Stimulated activated CD4-positive, alpha-beta T cell treated with anti-CD3 and anti-CD28 coated beads, Interleukin-1b, Interleukin-23, amount 100 ng/mL, for 1 hour (primary cell): ENCODE measurements at places on chromosomes 7 and 10.

DNA sequence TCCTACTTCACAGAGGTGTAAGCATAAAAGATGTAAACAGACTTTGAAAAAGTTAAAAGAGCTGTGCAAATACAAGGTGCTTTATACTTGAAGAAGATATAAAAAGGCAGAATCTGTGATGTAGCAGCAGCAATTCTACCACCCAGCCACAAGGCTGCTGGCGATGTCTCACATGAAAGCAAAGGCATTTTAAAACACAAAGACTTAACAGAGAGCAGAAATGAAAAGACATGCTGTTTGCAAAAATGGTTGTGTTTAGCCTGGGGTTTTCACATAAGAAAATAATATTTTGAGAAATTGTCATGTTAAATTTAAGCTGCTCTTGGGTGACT lies 85.5 kb upstream of the ZNF800 start:
- no peak for DNase-seq

DNA sequence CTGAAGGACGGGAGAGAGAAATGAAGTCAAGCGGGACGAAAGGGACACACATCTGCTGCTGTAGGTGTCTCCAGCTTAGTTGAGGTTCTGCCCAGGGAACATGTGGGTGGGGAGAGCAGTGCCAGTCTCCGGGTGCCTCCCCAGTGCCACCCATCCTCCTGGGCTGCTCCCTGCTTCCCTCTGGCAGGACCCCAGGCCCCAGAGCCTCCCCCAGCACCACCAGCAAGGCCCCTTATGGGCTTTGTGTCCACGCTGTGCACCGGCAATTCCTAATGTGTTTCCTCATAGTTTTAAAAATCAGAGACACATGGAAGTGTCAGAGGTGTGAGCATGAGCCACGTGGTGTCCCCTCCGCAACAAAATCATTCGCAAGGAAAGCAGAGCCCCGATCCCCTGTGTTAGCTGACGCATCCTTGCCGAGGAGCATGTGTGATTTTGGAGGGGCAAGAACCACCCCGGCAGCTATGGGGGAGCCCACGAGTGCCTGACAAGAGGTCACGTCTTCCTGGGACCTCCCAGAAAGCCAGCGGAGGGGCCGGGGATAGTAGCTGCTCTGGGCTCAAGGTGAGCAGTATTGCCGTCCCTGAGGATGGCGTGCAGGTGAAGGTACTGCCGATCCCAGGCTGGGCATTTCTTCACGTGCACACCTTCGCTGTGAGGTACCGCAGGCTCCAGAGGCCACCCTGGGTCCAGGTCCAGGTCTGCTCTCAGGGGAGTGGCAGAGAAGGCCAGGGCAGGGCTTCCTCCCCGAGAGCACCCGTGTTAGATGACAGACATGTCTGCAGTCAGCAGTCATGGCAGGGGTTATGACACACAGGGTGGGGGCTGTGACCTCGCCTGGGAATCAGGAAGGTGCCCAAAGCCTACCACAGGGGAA lies 448.2 kb upstream of the FOXK1 start:
- DNase-seq: no peak

GRCh38 chr10:22308390-22308789 lies 7.8 kb upstream of the COMMD3 start:
- no peak for DNase-seq

DNA sequence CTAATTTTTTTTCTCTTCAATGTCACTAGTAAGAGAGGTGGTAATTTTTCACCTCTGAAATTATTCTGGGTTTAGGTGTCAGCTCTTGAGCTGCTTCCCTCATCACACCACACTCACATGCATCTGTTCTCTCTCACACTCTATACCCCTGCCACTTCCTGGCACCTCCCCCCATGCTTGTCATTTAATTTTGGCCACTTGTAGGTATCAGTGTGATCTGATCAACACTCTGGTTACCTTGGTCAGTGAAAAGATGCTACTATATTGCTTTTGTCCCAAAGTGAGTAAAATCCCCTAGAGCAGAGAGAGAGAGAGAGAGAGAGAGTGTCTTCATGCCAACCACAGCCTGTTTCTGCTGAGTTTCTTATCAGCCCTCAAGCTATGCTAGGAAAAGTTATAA lies 42.5 kb downstream of the STK17A start:
- no peak for DNase-seq

DNA sequence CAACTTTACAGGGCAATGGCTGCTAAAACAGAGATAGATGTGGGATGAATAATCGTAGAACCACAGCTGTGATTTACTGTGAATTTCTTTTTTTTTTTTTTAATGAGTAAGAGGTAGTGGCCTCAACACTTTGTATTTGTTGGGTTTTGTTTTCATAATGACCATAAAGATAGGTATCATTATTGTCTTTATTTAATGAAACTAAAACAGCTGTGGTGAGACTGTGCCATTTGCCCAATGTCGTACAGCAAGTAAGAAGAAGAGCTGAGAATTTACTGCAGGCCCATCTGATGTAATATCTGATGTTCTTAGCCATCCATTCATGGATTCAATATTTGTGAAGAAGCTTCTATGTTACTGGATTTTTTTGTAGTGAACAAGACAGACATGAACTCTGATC lies 271.2 kb downstream of the IPMK start:
- no peak for DNase-seq

- no peak for DNase-seq
Observed at GRCh38 chr7:158710651-158711102, 6.1 kb upstream of the NCAPG2 start.

GRCh38 chr10:28840971-28841370 lies 163.7 kb downstream of the BAMBI start:
- no peak for DNase-seq

GRCh38 chr10:101155896-101156295 lies 24.8 kb downstream of the TLX1 start:
- DNase-seq: no peak

GRCh38 chr10:78663721-78664120 lies 405.0 kb upstream of the ZMIZ1 start:
- no peak for DNase-seq

GRCh38 chr7:40697653-40698052 lies 562.8 kb downstream of the SUGCT start:
- no peak for DNase-seq

- no peak for DNase-seq
Observed at GRCh38 chr7:88115816-88116215, 104.0 kb downstream of the SRI start.

DNA sequence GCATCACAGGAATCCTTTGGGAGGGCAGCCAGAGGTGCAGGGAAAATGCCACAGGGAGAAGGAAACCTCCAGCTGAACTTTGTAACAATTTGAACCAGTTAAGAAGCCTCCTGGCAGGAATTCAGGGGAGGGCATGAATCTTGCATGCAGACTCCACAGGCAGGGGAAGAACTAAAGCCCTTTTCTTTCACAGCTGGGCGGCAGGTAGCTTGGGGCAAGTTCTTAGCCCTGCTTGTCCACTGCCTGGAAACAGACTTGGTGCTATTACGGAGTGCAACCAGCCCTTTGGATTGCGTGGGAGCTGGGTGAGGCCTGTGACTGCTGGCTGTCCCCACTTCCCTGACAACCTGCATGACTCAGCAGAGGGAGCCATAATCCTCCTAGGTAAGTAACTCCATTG lies 51.7 kb upstream of the ADAM12 start:
- DNase-seq: no peak

- DNase-seq: no peak
Observed at GRCh38 chr10:77718957-77719356, 81.3 kb upstream of the KCNMA1 start.
